ENCODE measurements at places on chromosomes 12 and 14.

- no peak for DNase-seq
Measured at GRCh38 chr14:72549854-72550253, 344.0 kb downstream of the DPF3 start.

DNA sequence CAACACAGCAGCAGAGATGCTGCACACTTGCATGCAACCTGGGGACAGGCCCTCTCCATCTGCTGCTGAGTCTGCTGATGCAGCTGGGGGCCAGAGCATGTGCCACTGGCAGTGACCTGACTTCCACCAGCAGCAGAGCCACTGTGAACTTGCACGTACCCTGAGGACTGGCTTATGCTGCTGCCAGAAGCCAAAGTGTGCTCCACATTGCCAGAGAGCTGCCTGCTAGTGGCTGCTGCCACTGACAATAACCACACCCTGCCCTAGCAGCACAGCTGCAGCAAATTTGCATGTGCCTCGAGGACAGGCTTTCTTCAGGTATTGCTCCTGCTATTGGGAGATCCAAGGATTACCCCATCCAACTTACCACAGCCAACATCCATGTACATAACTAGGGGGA is 4.5 kb upstream of the PRR4 start:
- no peak for DNase-seq

- no peak for DNase-seq
Measured at GRCh38 chr14:95649230-95649629, 37.0 kb upstream of the TCL1B start.

DNA sequence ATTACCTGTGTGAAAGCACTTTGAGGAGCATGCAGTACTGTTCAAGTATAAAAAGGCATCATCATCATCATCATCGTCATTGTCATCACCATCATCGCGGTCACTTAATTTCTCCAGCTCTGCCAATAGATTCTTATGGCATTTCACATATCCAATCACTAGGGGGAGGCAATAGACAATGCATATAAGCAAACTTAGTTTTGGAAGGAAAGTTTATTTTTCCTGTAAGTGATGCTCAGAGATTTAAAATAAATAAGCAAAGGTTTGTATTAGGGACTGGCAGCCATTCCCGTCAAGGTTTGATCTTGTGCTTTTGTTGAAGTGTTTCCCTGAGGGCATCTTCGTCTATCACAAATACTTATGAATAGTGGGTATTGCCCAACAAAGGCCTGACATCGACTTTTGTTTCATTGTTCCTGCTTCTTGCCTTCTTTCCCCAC is 127.4 kb downstream of the KTN1 start:
- DNase-seq, result no peak

DNA sequence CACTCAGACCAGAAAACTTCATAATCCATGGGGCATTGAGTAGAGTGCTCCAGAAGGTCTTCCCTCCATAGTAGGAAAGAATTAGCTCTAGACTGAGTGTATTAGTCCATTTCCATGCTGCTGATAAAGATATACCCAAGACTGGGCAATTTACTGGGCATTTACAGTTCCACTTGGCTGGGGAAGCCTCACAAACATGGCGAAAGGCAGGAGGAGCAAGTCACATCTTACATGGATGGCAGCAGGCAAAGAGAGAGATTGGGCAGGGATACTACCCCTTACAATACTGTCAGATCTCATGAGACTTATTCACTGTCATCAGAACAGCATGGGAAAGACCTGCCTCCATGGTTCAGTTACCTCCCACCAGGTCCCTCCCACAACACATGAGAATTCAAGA is 300.6 kb upstream of the TMEM132C start:
- DNase-seq, result no peak

DNA sequence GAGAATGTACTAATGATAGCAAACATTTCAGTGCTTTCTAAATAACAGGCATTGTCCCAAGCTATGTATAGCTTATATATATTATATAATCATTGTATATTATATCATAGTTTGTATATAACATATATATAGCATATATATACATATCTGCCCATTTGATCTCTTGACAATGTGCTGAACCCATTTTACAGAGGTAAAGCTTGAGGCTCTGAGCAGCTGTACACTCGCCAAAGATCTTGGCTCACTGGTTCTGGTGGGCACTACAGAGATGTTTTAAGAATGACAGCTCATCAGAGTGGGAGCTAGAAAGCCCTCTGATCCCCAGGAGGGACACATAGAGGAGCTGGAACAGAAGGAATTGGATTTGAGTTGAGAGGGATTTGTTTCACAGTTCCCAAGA is 68.2 kb upstream of the ACTN1 start:
- no peak for DNase-seq

- DNase-seq, result no peak
Measured at GRCh38 chr14:44763356-44763755, 198.4 kb downstream of the KLHL28 start.

DNA sequence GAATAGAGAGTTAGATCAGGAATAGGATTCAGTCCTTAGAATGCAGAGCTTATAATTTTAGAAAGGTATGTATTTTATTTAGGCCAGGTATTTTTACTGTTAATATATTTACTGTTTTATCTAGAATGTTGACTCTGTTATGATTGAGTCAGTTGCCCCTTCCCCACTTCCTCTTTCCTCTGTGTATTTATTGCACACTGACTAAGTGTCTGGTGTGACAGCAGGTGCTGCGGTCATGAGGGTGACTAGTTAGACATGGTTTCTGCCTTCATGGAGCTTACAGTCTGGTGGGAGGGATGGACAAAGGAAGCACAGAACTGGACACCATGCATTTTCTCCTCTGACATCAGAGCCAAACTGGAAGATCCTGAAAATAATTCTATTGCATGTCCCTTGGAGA is 159.8 kb downstream of the CACNA1C start:
- DNase-seq, result no peak

DNA sequence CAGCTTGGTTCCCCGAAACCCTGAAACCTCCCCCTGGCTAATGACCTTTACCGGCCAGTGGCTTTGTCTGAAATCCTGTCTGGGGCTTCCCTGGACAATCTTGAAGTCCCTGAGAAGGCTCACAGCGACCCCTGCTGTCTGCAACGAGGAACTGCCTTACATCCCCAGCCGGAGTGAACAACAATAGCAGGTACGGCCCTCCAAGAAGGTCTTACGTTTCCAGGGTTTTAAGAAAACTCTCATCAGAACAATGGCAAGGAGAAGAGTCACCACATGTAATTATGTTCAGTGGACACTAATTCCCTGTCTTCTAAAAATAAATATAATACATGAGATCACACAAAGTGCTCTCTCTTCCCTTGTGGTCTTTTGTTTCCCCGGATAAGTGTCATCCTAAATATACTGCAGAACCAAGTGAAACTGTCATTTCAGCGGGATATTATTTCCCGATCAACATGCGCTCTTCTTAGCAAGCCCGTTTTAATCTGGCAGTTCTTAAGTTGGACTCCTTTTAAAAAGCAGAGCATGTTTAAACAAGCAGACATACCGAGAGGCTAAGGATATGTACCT is 53.3 kb downstream of the RBM19 start:
- DNase-seq, result peak; percentile 44

DNA sequence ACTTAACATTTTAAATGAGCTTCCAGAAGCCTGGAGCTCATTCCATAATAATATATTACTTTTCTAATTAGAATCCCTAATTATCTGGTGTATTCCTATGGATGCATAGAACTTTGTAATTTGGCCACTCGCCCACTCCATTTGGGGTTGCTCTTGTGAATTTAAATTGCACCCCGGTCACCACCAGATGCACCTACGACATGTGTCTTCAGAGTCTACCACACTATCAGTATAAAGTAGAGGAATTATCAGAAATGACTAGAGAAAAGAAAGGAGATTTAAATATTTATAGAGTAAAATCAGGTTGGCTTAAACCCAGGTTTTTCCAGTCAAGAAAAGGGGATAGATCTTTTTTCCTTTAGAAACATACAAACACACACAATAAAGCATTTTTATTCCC is 145.8 kb upstream of the DCN start:
- no peak for DNase-seq

DNA sequence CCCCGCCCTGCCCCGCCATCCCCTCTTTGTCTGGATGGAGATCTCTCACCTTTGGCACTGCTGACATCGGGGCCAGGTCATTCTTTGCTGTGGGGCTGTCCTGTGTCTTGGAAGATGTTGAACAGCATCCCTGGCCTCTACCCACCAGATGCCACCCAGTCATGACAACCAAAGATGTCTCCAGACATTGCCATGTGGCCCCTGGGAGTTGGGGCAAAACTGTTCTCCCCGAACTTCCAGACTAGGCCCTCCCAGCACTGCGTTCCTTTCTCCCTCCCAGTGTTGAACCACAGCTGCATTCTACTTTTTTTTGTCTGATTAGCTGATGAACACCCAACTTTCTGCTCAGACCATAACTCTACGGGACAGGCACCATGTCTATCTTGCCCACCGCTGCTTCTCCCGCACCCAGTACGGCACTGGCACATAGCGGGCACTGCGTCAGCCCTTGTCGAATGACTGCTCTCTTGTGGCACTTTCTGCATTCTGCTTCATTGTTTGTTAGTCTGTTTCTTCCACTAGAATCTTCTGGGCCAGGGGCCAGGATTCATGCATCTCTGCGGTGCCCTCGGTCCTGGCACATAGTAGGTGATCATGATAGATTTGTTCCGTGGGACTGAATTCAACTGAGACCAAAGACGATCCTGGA is 13.1 kb upstream of the MYL2 start:
- no peak for DNase-seq

GRCh38 chr12:57718641-57719528 is 19.7 kb downstream of the AGAP2 start:
- no peak for DNase-seq

GRCh38 chr12:6311822-6312528 is 1.5 kb downstream of the PLEKHG6 start:
- DNase-seq, result no peak

DNA sequence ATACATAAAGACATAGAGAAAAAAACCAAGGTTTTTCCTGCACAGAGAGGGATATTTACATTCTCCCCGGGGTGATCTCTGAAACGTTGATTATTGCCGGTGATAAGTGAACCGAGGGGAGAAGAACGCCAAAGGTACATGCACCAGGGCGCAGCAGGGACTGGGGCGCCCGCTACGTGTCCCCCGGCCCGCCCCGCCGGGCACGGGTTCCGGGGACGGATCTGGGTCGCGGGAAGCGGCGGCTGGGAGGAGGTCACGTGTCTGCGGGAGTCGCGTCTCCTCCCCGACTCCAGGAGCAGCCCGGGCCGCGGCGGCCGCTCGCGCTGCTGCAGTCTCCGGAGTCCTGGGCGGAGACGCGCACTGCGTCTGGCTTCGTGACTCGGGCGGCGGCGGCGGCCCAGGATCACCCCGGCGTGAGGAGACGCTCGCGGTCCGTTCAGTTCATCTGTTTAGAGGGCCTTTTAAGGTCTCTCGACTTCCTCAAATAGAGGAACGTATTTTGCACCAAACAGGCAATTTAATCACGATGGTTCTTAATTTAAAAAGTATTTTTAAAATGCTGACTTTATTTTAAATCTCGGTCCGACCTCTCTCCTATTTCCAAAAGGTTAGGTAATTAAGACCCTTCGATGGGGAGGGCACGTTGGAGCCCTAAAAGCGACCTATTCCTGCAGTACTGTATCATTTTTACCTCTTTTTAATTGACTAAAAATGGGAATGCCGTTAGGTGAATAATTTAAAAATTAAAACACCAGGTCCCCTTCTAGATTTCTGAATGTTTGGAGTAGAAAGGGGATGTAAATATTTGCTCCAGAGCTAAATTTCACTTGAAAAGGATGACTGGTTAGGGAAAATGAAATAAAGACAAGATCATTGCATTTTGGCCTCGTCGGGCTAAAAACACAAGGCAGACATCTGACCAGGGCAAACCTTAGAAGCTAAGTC is 1.8 kb upstream of the BHLHE41 start:
- DNase-seq, result no peak

DNA sequence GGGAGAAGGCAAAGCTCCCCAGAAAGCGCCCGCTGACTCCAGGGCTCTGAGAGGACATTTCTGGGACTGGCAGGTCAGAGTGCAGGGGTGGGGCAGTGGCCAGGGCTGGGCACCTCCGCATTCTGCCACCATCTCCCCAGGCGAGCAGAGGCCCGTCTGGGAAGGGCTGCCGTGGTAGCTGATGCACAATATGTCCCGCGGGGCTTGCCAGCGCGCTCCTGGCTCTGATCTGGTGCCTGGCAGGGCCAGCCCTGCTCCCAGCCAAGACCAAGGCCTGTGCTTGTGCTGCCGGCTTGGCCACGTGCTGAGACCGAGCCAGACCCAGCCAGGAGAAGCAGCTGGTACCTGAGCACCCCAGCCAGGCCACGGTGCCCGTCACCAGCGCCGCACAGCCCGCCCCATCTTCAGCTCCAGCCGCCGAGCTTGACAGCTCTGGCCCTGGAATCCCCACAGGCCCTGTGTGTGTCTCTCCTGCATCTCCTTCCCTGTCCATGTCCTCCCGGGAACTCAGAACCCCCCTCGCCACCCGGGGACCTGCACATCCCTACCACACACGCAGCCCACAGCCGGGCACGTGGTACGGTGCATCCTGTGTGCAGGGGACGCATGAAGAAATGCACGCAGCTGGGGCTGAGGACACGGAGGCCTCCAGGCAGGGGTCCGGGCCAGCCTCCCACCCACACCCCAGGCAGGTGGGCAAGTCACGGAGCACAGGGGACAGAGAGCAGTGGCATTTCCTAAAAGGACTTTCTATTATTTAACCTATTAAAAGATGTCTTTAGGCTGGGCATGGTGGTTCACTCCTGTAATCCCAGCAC is 68.6 kb upstream of the C14orf180 start:
- DNase-seq, result no peak

DNA sequence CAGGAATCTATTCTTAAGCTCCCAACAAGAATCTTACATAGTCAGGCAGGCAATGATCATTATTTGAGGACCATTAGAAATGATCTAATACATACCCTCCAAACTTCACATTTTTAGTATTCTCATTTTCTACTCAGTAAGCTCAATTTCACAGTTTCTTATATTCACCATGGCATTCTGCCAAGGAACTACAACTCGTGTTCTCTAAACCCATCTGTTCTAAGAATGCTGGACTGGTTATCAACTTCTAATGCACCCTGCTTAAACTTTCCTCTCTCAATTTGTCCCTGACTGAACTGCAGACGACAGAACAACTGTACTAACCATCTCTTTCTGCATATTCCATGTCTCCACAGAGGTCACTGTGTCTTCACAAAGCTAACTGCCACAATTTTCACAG is 58.6 kb downstream of the GXYLT1 start:
- DNase-seq, result no peak
